ENCODE measurements at places on chromosomes 3 and 15. TPM values are rescaled to one million over a fixed set of nuclear protein-coding genes. Genes with fewer than 3 reads are reported as not detected.

RYR3 gene
- not detected for total RNA-seq

SOX14 gene
- total RNA-seq = not detected

TUSC7 gene
- total RNA-seq = not detected

CHST13 gene
- not detected for total RNA-seq

SNX22 gene
- total RNA-seq = 0.21 TPM

GPR160 gene
- 6.4 TPM for total RNA-seq
